ENCODE measurements at places on chromosomes 12 and 14.
A peak's percentile ranks its signal among the peaks of the same experiment; 100 is the strongest.

GRCh38 chr12:13374793-13375192, 178.3 kb downstream of the EMP1 start:
- no peak for DNase-seq

DNA sequence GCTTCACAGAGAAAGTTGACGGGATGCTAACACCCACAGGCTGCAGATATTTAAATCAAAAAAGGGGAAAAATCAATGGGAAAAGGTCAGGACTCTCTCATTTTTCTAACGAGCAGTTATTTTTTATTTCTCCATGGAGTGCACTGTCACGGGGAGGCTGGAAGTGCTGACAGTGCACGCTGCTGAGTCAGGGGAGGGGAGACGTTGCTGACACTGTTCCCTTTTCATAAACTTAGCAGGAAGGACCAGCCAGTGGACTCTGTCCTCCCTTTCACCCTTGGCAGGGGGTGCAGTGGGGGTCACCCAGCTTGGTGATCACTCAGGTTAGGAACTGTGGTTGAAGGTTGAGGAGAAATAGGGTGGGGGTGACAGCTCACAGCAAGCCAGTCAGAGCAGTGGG, 65.6 kb upstream of the FUT8 start:
- DNase-seq, result no peak

DNA sequence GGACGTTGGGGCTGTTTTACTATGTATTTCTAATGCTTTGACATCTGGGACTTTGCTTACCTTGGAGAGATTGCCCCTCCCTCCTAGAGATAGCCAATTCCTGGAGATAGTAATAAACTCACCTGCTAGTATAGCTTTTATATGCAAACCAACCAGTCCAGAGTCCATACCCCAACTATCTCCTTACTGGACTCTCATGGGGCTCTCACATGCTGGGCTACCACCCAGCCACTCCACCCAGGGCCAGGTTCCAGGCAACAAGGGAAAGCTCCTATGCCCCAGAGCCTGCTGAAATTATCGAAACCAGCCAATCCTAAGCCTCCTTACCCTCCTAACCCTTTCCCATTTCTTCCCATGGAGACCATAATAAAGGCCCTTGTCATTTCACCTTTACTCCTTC, 25.5 kb upstream of the MGP start:
- DNase-seq, result no peak

DNA sequence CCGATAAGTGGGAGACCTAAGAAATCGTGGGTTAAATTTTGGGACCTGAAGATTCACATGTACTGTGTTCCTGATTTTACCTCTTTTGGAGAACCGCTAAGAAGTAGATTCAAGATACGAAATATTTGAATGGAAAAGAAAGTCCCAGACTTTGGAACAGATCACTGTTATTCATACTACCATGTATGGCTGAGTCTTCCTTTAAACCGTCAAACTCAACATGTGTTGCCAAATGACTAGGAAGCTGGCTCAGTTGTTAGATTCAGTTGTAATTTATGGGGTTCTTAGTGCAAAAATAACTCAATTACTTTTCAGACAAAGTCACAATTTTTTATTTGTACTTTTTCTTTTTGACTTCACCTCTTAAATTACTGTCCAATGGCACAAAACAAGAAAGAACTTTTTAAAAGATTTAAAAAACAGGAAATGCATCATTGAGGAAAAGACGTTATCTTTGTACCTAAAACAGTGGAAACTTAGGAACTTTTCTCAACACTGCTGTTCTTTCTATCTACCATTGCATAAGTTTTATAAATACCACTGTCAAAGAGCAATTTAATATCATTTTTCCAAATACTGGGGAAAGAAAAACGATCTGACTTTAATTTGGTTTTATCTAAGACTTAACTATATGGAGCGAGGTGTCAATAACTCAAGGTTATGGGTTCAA, 15.7 kb downstream of the RERG start:
- no peak for DNase-seq

DNA sequence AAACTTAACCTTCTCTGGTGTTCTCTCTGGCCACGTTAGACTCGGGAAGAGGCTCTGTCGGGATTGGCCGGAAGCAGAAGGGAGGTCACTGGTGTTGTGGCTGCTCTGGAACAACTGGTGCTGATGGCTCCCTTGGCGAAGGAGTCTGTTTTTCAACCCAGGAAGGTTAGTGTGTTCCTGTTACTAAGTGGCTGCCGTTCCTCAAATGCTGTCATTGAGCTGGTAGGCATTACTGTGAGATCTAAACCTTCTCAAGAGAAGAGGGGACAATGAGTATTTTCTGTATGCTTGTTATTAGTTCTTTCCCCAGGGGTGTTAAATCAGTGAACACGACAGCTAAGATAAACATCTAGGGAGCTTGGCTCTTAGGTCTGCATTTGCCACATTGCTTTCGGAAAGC, 18.3 kb downstream of the POP5 start:
- DNase-seq, result no peak

DNA sequence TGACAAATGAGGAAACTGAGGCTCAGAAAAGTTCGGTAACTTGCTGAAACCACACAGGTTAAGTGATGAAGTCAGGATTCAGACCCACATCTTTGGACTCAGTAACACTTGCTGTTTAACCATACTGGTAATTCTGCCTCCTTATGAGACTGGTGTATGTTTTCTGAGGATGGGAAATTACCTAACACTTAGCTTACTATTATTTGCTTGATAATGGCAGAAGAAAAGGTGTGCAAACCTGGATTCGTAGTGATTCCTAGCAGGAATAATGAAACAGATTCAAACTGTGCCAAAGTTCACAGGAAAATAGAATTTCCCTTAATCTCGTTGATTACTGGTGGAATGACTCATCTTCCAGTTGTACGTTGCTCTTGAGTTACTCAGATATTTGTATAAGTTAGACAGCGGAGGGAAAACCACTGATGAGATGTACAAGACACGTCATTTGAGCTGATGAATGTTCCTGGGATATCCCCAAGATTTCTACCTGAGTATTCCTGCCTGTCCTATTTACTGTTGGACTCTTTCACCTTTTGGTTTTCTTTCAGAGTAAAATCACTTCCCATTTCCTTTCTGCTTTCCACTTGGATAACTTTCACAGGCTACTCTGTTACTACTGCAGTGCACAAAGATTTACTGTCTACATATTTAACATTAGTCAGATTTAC, 37.5 kb downstream of the PRORP start:
- no peak for DNase-seq

DNA sequence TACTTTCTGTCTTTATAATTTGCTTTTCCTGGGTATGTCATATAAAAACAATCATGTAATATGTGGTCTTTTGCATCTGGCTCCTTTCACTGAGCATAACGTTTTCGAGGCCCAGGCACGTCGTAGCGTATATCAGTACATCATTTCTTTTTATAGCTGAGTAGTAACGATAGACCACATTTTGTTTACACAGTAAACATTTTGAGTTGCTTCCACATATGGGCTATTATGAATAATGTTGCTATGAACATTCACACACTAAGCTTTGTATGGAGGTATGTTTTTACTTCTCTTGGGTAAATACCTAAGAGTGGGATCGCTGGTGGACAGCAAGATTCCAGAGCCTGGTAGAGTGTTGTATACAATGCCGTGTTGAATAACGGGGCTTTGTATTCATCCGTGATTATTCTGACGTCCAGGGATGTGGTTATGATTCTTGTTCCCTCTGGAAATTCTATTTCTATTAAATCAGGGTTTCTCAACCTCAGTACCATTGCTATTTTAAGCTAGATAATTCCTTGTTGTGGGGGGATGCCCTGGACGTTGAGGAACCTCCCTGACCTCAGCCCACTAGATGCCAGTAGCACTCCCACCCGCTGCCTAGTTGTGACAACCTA, 38.9 kb upstream of the CIT start:
- DNase-seq, result no peak

DNA sequence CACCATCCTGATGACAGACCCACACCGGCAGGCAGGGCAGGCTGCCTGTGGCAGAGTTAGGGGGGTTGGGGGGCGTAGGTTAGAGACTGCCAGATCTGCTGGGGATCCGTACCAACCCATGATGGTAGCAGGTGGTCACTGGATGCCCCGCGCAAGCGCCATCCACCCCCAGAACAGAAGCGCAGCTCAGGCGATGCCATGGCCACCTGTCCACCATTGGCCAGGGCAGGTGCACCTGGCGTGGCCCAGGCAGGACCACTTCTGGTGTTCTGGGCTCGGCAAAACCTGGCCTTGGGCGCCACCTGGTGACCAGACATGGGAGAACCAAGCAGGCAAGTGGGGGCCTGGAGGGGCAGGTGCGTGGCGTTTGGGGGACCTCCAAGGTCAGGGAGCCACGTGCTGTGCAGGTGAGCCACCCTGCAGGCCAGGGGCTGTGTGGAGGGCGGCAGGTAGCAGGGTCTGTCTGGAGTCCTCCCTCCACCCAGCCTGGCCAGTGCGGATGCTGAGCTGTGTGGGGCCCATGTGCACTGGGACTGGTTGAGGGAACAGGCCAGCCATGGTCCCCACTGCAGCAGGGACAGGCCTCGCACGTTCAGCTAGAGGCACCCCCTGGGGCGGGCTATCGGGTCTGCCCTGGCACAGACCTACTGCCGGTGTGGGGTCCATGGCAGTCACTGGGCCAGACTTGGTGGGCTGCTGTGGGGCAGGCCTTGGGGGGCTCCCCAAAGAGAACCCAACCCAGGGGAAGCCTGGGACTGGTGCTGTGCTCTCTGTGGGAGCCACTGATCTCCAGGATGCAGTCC, 15.6 kb downstream of the BAG5 start:
- DNase-seq, result peak; percentile 84

- no peak for DNase-seq
Observed at GRCh38 chr14:104395276-104395675, 184.3 kb upstream of the C14orf180 start.

DNA sequence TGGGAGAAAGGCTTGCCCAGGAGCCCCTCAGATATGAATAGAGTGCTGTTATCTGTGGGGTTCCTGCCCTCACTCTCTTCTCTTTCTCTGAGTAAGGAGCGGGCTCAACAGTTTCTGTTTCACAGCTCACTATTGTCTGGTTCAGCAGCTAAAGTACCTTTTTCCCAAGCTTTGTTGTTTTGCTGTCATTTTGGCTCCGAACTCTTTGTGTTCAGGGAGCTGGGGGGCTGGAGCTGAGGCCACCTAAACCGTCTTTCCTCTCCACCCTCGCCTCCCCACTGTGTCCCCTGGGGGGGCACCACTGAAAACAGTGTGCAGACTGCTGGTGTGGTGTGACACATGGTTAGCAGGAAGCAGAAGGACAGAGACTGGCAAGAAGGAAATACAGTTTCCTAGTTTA, 51.4 kb downstream of the FBXW8 start:
- no peak for DNase-seq

DNA sequence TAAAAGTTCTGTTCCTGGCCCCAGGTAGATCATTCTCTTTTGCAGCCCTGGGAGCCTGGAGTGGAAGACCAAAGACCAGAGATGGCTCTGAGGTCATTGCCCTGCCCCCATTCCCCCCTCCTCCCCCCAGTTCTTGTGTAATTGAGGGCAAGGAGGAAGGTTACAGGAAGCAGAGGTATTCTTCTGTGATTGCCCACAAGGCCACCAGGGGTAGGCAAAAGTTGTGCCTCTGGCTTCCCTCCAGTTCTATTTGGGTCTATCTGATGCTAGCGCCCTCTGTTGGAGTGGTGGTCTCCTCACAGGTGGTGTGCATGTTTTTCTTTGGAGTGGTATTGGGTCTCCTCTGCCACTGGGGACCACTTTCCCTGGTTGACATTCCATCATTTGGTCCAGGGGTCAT, 41.2 kb upstream of the CRY1 start:
- peak; percentile 45 for DNase-seq

- no peak for DNase-seq
Observed at GRCh38 chr12:91769736-91770135, 375.9 kb downstream of the BTG1 start.

GRCh38 chr12:15786772-15787171, 2.4 kb downstream of the EPS8 start:
- DNase-seq, result no peak

DNA sequence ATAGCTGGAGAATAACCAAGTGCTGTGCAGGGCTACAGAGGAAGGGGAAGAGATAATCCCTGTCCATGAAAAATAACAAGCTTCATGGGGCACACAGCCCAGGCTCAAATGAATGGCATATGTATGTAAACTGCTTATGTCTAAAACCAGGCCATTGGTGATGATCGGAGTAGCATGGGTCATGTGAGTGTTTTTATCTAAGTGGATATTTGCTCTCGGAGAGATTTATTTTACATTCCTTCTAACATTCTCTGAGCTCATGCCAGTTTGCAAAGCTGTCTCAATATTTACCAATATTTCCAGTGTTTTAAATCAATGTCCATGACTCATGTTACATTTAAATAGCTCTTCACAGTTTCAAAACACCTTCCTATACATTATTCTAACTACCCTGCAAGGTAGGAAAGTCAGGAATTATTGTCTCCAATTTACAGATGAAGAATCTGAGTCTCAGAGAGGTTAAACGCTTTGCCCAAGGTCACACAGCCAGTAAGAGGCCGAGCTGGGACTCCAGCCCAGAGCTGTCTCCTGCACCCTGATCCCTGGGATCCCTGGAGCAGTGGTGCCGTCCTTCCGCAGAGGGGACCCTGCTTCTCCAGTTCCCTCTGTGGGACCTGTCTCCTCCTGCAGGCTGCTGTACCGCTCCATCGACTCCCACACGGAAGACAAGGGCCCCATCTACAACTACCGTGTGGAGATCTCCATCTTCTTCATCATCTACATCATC, 186.7 kb upstream of the FKBP4 start:
- DNase-seq, result no peak

DNA sequence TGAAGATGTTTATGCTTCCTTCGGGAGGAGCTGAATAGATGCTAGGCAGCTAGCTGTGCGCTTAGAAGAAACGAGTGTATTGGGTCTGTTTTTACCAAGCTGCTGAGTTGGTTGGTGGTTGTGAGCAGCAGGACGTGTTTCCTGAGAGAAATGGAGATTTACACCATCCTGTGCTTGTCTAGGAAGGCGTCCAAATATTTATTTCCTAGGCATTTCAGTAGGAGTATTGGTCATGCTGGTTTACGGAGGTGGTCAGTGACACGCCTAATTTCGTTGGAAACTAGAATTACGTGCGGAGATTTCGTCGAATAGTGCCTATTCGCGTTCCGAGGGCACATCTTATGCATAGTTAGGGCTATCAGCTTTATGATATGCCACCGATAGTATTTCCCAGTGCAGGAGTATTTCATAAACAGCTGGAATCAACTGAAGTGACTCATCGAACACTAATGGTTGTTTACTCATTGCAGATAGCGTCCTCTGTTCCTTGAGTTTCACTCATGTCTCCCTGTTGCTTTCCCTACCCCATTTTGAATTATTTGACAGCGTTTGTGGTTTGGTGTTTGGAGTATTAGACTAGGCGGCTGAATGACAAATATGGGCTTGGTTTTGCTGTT, 780 bp downstream of the TBC1D15 start:
- DNase-seq, result no peak

DNA sequence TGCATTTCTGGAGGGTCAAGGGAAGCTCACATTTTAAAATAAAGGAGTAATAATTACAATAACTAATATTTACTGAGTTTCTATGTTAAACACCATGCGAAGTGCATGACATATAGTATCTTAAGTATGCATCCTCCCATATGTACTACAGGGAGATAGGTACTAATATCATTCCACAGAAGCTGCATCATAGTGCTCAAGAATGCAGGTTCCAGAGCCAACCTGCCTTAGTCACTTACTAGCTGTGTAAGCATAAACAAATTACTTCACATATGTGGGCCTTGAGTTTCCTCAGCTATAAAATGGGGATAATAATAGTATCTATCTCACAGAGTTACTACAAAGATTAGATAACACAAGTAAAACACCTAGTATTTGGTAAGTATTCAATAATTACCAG, 18.3 kb downstream of the ARMH4 start:
- no peak for DNase-seq

- no peak for DNase-seq
Observed at GRCh38 chr14:74392616-74393570, 33.1 kb downstream of the SYNDIG1L start.

Measured in stimulated activated naive CD8-positive, alpha-beta T cell treated with anti-CD3 and anti-CD28 coated beads, Interleukin-15, Interleukin-2, amounts not matched to agents 100 U/mL and 50 U/mL, for 24 hours (primary cell).